Stimulated activated CD4-positive, alpha-beta T cell treated with anti-CD3 and anti-CD28 coated beads, Interleukin-12 subunit alpha, Interleukin-12 subunit beta, amount 100 ng/mL, for 24 hours (primary cell): ENCODE measurements at places on chromosomes 7 and 10.

DNA sequence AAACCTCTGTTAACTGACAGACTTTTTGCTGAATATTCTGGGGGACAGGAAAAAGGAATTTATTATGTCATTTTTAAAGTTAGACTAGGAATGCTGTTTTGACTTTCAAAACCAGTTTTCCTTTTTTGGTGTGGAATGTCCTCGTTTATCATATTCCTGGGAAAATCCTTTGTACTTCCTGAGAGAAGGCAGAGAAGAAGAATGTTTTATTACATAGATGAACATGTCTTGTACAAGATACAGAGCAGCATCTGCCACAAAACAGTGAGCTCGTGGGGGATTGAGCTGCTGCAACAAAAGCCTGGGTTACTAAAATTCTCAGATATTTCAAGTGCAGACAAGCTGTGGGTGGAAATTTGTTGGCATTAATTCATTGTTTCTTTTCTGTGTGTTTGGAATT lies 20.2 kb downstream of the MCU start:
- DNase-seq: no peak

- no peak for DNase-seq
Observed at GRCh38 chr10:8628351-8628750, 573.9 kb downstream of the GATA3 start.

DNA sequence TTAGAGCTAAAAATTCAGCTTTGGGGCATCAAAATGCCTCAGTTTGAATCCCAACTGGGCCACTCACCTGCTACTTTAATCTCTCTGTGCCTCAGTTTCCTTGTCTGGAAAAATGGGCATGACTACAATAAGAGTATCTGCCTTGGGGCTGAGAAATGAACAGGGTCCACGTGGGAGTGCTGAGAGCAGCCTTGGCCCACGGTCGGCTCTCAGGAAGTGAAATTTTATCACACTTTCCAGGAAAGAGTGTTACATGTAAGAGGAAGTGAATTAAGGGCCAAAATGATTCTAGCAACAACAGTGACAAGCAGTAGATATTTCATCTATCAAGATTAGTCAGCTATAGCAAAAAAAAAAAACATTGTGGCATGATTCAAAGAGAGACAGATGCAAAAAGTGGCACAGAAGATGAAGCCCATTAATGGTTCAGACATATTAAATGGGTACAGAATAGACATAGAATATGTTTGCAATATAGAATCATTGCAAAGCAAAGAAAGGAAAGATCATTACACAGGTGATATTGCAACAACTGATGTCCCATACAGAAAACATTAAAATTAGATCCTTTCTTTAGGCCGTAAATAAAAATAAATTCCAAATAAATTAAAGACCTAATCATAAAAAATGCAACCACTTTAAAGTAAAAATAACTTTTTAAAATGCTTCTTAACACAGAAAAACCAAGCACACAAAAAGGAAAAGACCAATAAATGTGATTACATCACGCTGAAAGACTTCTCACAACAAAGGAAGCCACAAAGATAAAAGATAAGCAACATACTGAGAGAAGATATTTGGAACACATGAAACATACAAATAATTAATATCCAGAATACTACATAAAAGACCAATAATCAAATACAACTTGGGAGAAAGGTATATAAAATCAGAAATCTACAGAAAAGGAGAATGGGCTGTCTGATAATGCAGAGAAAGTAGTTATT lies 4.3 kb downstream of the TMEM273 start:
- DNase-seq: no peak

DNA sequence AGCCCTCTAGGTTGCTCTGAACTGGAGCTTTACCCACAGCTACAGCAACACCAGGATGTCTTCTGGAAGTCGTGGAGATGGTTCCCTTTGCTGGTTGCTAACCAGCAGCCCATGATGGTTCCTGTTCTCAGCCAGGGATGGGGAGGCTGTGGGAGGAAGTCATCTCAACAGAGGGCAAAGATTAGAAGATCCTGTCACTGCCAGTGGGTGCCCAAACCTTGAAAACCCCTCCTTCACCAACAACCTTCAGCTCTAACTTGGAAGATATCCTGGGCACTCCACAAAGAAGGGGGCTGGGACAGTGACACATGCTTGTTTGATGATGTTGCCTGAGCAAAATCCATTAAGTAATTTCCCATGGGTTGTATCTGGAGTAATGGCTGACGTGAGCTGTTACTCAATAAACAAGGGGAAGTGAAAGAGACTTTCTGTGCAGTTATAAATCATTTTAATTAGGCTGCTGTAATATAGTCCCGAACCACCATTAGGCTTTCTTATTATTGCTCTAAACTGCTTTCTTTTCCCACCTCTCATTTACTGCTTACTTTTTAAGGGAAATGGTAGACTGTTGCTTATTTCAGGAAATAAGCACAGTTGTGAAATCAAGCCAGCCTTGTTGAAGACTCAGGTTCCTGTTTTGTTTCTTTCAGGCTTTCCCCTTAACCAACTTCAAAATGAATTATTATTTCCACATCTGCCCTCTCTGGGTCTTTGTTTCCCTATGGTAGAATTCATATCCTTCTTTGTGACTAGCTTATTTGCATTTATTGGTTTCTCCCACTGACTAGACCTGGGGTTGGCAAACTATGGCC lies 124.8 kb downstream of the PPP1R17 start:
- DNase-seq: no peak

- no peak for DNase-seq
Observed at GRCh38 chr7:73611017-73611555, 13.2 kb downstream of the MLXIPL start.
